ENCODE measurements at places on chromosomes 1 and 21. TPM values are rescaled to one million over a fixed set of nuclear protein-coding genes. Genes with fewer than 3 reads are reported as not detected.

DNA sequence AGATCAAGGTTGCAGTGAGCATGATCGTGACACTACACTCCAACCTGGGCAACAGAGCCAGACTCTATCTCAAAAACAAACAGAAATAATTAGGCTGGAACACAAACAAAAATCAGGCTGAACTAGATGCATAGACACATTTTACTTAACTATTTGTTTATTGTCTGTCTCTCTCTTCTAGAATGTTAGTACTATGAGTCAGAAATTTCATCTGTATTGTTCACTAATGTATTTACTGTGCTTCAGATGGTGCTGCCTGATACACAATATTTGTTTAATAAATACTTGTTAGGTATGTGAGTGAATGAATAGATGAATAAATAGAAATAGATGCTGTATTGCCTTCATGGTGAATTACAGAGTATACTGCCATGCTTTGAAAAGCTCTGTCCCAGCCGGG, 6.0 kb upstream of the LIN28A start:
- DNase-seq = no peak

GRCh38 chr21:37682966-37683365, 233.3 kb downstream of the KCNJ6 start:
- DNase-seq = no peak

PKLR gene
- total RNA-seq = not detected

- no peak for DNase-seq
Observed at GRCh38 chr1:91651661-91652071, 151.0 kb downstream of the CDC7 start.

All from glomerular endothelial cell (primary cell).